Stimulated activated CD4-positive, alpha-beta T cell treated with anti-CD3 and anti-CD28 coated beads, Interleukin-1b, Interleukin-23, amount 100 ng/mL, for 1 hour (primary cell): ENCODE measurements at places on chromosomes 3 and 15.

DNA sequence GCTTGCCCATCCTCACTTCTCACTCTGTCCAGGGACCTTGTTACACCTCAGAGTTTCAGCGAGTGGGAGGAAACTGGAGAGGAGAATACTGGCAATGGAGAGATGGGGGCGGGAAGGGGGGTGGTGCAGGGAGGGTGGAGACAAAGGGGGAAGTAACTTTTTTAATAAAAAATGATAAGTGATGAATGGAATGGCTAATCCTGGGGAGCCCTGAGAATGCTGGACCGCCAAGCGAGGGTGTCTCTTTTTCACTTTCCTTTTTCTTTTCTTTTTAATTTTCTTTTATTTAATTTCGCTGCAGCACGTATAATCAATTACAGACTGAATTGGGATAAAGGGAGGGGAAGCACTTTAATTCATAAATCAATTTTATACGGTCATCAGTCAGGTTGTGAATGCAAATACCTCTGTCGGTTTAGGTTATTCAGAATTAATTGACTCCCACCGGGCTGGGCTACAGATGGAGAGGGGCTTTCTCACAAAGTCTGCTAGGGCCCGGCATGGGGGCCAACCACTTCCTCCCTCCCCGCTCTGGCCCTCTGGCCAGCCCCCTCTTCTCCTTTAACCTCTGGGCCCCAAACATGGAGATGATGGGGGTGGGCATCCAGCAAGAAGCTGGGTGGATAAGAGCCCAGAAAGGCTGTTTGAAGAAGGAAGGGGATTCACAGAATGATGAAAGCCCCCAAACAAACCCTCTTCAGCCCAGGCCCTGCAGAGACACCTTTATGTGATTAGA lies 106.8 kb upstream of the BOC start:
- no peak for DNase-seq

DNA sequence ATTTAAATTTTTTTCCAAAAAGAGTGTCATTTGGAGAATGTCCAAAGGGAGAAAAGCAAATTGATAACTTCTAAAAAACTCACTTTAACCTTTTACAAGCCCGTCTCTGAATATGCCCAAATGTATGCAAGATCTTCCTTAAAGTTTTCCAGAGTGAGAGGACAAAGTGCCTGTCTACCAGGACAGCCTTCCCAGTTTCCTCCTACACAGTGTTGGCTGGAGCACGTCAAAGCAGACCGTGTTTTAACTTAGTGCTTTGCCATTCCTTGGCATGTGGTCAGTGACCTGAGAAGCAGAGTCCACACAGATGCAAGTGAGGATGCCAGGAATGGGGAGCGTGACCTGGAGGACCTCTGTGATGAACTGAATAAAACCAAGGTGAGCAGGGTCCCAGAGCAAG lies 245.7 kb downstream of the FAM43A start:
- DNase-seq: no peak

DNA sequence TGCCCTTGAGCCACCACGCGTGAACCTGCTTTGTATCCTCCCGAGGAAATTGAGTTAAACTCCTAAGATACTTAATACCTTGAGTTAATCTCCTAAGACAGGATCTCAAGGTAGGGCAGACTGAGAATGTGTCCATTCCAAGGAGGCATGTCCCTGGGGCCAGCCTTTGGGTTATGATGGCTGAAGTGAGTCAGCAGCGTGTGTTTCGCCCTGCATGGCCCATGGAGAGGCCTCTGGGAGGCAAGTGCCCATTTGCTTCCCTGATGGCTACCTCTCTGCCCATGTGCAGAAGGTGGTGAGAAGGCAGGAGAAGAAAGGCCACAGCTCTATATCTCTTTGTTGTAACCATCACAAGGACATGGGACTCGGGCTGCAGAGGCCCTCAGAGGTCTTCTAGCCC lies 36.7 kb upstream of the LIMD1 start:
- DNase-seq: no peak

- no peak for DNase-seq
Measured at GRCh38 chr3:161035711-161036110, 69.4 kb downstream of the B3GALNT1 start.

DNA sequence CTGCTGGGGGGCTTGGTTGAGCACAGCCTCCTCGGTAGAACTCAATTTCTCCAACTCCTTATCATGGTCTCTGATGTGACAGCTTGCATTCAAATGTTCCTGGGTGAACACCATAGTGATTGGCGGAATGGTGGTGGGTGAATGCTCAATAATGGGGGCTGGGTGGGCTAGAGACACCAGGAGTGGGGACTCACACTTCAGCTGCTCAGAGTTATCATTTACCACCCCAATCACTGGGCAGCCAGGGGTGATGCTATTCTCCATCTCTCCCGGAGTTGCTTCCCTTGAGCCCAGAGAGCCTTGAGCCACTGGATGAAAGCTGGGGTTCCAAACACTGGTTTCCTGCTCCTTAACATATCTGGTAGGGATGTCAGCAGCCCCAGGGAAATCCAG lies 88.7 kb downstream of the DHX30 start:
- DNase-seq: no peak

- no peak for DNase-seq
Measured at GRCh38 chr15:28978011-28978378, 92.2 kb downstream of the APBA2 start.

DNA sequence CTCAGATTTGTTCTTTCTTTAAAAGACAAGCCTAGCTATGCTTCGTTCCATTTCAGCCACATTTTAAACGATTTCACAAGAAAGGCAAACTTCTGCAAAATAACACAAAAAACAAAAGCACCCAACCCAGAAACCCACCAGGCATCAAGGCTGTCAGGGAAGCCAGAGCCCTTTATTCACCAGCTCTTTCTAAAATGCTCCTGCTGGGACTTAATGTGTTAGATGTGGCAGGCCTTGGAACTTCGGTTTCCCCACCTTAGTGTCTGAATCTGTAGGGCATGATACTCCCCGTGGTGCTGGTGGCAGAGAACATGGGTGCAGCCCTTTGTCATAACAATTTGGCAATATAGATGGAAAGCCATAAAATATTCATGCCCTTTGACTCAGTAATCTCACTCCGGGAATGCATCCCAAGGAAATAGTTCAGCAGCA lies 56.8 kb upstream of the LCTL start:
- no peak for DNase-seq

- no peak for DNase-seq
Measured at GRCh38 chr15:89021224-89021623, 67.0 kb upstream of the ABHD2 start.
